Activated naive CD8-positive, alpha-beta T cell treated with anti-CD3 and anti-CD28 coated beads, Interleukin-2, amount 10 ng/mL, durations not matched to agents 7 days and 5 days (primary cell): ENCODE measurements at places on chromosomes 12 and 14. TPM values are rescaled to one million over a fixed set of nuclear protein-coding genes. Genes with fewer than 3 reads are reported as not detected.

DNA sequence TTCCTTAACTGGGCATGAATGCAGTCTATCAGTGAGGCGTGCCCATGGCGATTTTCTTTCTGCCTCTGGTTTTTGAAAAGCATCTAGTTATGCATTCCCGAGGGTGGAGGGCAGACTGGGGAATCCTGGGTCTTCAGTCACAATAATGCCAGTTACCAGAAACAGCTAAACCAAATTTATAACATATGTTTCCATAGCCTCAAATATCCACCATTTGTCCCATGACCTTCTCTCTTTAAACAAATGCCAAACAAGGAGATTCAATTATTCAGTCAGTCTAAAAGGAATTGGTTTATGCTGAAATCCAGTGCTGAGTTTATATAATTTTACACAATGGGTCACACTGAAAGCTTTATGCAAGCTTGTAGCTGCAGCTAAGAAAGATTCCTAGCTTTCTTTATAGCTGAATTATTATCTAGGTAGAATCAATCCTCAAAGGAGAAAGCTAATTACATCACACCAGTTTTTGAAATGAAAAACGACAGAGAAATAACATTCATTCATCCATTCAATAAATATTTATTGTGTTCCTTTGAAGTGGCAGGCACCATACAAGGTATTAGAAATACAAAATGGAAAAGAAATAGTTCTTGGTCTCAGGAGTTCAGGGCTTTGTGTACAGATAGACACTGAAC lies 131.3 kb upstream of the RAP1B start:
- DNase-seq: no peak

GRCh38 chr14:105935384-105935783 lies 409.0 kb downstream of the TMEM121 start:
- peak; percentile 9 for DNase-seq

DNA sequence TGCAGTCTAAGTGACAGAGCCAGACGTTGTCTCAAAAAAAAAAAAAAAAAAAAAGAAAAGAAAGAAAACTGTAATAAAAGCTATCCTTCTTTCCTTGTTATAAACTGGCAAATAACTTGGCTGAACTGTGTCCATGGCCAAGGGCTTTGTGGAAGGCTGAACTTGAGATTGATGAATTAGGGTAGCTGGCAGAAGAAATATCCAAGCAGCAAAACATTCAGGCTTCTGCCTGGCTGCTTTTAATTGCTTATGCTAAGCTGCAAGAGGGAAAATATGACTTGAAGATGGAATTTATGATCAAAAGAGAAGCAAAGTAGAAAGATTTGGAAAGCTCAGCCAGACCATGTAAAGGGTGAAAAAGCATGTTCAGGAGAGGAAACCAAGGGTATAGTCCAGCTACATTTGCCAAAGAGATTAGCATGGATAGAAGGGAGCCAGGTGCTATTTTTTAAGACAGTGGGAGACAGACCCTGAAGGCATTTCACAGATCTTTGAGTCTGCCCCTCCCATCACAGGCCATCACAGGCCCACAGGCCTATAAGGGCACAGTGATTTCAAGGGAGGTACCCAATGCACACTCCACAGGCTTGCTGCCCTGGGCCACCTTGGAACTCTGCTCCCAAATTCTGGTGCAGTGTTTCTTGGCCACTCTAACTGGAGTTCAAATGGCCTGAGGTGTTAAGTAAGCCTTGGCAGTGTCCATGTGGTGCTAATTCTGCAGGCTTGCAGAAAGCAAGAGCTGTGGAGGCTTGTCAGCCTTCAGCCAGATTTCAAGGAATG lies 226.0 kb downstream of the AEBP2 start:
- DNase-seq: no peak

DNA sequence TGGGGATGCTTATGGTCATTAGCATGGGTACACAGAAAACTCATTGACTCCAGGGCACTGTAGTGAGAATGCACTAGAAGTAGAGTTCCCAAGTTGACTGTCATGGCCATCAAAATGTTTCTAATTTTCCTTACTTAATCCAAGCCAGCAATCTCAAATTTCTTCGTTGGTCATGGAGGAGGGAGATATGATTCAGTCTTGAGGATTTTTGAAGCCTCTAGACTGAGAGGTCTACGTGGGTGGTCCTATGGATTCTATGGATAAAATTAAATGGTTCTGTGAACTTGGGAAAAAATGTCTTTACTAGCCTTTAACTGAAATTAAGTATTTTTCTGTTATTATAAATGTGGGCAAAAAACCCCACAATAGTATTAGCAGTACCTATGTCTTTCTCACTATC lies 508.5 kb downstream of the FUT8 start:
- DNase-seq: no peak

DNA sequence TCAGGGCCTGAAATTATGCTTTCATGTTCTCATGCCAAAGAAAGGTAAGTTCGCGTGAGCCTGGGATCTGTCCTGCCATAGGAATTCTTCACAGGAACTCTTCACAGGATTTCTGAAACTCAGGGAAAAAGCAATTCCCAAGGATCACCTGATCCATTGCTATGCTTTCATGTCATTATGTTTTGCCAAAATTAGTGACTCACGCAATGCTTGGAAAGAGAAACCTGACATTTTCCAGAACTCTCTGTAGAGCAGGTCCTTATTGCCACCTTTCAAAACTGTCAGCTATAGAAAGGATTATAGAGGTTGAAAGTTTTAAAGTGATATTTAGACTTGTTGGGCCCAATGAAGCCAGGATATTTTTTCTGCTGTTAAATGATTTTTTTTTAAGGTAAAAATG lies 6.3 kb upstream of the KCNJ8 start:
- no peak for DNase-seq

GRCh38 chr12:6925239-6925539 lies 2.6 kb upstream of the ATN1 start:
- DNase-seq: no peak

DNA sequence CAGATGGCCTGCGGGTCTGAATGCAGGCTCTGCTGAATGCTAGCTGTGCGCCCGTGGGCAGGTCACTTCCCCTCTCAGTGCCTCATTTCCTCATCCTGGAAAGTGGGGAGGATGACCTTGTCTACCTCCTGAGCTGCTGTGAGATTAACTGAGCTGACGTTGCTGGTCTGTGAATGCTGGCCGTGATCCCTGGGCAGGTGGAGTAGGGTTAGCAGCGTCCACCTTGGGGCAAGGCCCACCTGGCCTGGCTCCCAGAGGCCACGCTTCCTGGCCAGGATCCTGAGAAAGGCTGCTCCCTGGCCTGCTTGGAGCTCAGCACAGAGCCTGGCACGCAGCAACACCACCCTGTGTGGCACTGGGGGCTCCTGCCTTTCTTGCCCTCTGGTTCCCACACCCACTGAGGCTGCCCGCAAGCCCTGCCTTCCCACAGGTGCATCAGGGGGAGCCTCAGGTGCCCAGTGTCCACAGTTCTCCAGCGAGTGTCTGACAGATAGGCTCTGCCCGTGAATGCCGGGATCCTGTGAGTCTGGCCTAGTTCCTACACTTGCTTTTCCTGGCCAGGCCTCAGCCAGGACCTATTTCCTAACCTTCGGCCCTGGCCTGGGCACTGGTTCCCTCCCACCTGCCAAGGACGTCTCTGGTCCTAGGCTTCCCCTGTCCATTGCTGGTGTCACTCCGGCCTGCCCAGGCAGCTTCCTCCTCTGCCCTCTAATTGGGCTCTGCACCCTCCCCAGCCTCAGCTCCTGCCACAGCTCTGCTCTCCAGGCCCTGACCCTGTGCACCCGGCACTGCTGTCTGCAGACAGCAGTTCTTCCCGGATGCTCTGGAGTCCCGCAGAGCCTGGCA lies 37.2 kb upstream of the TDRD9 start:
- no peak for DNase-seq

DNA sequence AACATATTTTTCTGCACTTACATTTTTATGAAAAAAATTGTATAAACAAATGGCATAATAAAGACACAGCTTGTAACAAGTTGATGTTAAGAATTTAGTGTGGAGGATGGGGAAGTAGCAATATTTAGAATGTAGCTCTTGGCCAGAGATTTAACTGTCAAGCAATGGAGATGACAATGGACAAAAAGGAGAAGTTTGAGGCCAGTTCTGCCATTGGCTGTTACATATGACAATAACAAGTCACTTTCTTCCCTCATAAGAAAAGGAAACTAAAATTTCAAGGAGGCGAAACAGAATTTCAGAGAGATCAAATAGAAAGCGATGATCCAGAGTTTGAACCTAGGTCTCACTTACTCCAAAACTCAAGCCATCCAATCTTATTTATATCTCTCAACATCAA lies 122.8 kb upstream of the CCDC175 start:
- DNase-seq: no peak

- no peak for DNase-seq
These were observed 14.2 kb downstream of the PROX2 start for GRCh38 chr14:74861734-74862090.

DNA sequence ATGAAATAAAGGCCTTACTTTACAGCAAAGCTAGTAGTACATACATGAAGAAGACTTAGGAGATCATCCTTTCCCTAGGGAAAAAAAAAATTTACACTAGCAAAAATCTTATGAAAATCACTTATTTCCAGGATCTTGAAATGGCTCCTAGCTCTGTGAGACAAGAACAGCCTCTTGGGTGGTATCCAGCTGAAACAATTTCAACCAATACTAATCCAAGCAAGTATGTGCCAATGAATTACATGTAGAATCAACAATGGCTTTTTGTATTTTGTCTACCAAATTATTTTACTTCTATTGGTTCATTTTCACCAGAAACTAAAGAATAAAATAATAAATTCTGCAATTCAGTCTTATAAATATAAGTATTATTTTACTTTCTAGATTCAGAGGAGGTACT lies 2.7 kb upstream of the SLCO1A2 start:
- no peak for DNase-seq

DNA sequence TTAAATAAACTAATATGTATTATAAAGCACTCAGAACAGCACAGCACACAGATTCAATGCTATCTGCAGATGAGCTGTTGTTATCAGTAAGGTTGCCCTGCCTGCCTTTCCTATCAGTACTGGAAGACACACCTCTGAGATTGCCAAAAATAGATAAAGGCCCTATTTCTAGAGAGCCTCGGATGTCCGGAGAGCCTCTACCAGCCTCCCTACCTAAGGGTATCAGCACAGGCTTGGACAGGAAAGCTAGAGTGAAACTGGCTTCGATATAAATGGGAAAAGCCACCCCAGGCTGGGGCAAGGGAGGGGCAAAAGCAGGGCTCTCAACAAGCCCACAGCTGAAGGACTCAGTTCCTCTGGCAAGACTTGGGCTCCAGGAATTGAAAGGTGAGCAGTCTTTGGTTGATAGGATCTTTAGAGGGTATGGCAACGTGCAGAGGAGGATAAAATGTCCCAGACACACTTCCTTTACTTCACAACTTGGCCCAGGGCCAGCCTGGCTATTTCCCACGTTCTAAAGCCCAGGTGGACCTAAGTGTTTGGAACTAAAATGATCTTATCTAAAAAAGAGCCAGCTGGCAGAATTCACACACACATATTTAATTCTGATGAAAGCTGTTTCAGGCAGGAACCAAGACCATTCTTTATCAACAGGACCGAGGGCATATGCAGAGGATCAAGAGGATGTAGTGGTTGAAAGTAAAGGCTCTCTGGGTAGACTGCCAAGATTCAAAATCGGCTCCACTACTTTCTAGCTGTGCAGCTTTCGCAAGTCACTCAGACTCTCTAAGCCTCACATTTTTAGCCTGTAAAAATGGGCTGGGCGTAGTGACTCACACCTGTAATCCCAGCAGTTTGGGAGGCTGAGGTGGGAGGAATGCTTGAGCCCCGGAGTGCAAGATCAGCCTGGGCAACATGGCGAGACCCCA lies 37.8 kb upstream of the ITPR2 start:
- DNase-seq: no peak

DNA sequence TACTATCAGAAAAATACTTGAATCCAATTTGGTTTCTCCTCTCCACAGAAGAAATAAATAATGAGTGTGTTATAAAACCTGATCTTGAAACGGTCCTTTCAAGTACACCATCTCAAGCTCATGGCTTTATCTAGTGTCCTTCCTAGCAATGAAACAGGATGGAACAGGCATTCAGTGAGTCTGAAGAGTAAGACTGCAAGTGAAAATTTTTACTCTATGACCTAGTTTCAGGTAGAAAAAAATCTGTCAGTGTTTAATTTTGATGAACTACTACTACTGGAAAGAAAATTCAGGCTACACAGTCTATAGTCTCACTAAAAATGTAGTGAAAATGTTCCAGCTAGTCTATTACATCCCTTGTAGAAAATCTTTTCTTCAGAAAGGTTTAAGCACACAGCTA lies 7.7 kb downstream of the CBX5 start:
- no peak for DNase-seq

- no peak for DNase-seq
These were observed 338.1 kb upstream of the SFSWAP start for GRCh38 chr12:131372706-131373195.

DNA sequence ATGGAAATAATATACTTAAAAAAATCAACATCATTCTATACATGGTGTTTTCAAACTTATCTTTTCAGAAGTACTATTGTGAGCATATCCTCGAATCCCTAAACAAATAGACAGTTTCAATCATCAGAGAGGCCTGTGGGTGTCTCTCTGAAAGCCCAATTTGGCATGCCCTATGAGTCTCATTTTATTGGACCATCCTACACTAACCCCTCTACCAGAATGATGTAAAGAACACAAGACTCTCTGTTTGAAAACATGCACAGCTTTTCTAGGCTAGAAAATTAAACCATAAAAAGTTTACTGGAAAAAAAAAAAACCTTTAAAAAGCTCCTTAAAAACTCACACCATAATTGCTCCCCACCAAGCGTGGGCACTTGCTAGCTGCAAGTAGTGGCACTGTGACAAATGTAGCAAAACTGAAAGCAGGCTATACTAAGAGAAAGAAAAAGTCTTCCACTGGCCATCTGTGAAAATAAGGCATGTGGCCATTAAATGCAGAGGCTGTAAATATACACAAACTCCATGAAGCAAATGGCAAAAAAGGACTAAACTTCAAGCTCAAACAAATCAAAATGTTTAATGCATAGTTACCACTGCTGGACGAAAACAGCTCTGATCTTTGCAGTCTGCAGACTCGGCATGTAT lies 394.2 kb downstream of the SOX5 start:
- DNase-seq: no peak

- DNase-seq: no peak
These were observed 10.7 kb downstream of the MOAP1 start for GRCh38 chr14:93173943-93174395.

GRCh38 chr14:101227611-101228594 lies 324.4 kb upstream of the RTL1 start:
- no peak for DNase-seq

- no peak for DNase-seq
These were observed 6.3 kb upstream of the CTDSP2 start for GRCh38 chr12:57852620-57853500.

- no peak for DNase-seq
These were observed 89.6 kb downstream of the C12orf75 start for GRCh38 chr12:105420046-105420445.

- no peak for DNase-seq
These were observed 54.2 kb upstream of the JDP2 start for GRCh38 chr14:75373616-75374015.

MYF5 gene
- total RNA-seq: not detected

UBE2N gene
- total RNA-seq: 127 TPM

OTOGL gene
- not detected for total RNA-seq

NUP107 gene
- total RNA-seq: 91.2 TPM

SERPINA5 gene
- not detected for total RNA-seq
